ENCODE measurements at places on chromosomes 3 and 15.
A peak's percentile ranks its signal among the peaks of the same experiment; 100 is the strongest.

DNA sequence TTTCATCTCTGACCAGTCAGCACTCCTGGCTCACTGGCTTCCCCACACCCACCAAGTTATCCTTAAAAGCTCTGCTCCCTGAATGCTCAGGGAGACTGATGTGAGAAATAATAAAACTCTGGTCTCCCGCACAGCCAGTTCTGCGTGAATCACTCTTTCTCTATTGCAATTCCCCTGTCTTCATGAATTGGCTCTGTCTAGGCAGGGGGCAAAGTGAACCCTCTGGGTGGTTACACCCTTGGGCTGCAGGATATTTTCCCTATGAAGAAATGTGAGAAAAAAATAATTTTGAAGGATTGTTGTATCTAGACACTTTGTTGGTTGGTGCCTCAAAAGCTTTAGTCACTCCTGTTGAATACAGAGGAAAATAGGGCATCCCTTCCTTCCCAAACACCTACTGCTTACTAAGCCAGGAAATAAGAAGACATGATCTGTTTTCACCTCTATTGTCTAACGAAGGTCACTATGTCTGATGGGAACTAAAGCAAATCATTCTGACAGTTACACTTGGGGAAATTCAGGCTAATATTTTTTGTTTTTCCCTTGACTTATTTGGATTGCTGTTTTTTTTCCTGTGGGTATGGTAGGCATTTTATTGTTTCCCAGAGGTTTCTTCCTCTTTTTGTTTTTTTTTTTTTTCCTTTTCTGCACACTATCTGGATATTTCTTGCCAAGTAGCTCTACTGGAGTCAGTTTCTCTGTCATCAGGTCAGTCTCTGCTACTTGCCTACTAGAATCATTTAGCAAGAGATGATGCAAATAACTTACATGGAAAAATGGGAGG is 15.3 kb upstream of the TNFSF10 start:
- no peak for DNase-seq

- DNase-seq, result no peak
Observed at GRCh38 chr3:181176601-181177000, 187.1 kb upstream of the DNAJC19 start.

DNA sequence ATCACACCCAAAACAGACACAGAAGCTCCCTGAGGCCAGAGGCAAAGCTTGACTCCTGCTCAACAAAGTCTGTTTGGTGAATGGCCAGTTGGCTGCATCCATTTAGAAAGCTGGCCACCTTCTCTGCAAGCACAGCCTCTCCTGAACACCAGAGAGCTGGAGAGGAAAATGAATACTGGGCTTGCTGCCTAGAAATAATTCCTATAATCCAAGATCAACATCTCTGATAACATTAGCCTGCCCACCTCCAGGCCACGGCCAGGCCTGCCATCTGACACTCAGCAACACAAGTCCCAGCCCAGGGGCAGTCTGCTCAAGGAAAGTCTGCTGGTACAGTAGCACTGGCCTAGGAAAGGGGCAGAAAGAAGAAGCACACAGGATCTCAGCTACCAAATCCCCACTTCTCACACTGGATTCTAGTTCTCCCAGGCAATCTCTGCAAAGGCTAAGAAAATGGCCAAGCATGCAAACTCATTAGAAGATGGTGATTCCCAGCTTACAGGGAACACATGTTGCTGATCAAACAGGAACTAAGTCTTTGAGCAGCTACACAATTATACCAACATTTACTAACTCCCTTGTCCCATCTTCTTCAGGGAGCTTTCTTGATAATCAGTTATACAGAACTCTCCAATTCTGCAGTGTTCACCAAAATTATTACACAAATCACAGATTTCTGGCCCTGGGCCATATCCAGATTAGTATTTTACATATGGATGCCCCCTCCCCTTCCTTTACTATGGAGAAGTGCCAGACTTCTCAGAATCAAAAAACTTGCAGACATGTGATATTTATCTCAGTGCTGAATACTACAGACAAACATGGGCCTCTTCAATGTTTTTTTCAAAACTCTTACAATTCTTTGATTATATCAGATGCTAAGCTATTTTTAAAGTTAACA is 9.9 kb downstream of the TBC1D2B start:
- no peak for DNase-seq

DNA sequence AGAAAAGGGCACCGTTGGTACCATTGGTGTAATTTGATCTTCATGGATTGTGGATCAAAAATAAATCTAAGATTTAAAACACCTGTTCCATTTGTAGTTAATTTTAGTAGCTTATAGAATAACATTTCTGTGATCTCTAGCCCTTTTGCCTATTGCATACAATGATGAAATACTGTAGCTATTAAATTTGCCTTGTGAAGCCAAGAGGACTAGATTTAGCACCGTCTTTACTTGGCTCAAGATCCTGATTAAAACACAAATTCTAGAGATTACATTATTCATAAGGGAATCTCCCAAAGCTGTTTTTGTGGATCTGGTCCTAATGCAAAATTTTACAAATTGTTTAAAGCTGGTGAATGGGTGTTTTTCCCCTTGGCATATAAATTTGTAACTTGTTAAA is 8.2 kb downstream of the TBC1D23 start:
- DNase-seq, result no peak

GRCh38 chr3:178385280-178385952 is 150.8 kb upstream of the KCNMB2 start:
- DNase-seq, result peak; percentile 1

- no peak for DNase-seq
Observed at GRCh38 chr15:78538358-78538757, 1.9 kb upstream of the PSMA4 start.

DNA sequence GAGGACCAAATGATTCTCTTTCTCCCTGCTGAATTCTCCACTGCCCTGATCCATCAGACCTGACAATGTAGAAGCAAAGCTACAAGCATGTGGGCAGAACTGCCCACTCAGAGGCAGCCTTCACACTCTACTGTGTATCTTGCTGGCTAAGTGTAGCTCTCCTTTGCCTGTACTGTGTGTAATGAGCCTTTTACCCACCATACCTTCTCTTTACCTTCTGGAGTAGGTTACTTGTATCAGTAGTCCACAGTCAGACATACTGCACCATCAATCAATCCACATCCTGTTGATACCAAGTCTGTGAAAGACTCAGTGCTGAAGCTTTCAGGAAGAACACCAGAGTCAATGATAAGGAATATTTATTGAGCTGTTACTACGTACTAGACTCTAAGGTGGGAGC is 440.7 kb upstream of the ARHGEF26 start:
- no peak for DNase-seq

DNA sequence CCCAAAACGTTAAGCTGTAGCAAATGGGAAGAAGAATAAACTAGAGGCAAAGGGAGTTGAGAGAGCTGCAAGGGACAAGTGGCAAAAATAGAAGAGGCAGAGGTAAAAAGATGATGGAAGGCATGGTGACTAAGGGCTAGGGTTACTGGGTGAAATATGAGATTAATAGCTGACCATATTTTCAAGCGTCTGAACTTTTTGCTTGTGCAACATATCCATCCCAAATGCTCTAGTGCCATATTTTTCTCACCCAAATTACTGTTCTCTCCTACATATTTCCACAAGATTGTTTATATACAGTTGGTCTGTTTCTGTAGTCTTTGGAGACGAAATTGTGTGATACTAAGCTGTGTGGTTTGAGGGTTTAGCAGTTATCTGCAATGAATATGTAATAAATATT is 145.5 kb downstream of the GMNC start:
- no peak for DNase-seq

DNA sequence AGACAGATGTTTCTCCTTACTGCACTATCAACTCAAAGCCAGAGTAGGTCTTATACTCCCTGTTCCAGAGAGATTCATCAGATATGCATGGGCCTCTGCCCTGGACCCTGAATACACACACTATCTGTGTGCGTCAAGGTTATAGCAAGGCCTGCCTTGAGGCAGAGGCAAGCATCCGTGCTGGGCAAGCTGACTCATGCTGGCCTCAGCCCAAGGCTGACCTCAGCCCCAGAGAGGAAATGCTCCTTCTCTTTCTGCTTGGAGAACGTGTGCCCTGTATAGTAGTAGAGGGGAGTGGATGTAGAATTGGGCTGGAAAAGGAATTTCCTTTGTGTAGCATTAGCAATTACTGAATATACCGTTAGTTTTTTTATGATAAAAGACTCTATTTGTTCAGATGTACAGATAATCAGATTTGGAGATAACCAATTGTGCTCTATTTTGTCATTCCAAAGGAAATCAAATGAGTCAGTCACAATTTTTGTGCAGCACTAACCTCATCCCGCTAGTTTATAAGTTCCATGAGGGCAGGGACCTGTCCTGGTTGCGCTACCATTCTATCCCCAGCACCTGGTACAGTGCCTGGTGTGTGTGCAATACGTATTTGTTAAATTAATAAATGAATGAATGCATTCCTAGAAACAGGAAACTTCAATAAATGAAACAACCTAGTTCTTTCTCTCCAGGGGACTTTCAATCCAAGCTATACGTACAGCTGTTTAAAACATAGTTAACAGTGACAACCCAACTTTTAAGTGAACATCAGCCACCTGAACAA is 13.3 kb upstream of the PAQR9 start:
- DNase-seq, result no peak

- peak; percentile 63 for DNase-seq
Observed at GRCh38 chr15:41772720-41773331, 1.5 kb upstream of the MAPKBP1 start.

DNA sequence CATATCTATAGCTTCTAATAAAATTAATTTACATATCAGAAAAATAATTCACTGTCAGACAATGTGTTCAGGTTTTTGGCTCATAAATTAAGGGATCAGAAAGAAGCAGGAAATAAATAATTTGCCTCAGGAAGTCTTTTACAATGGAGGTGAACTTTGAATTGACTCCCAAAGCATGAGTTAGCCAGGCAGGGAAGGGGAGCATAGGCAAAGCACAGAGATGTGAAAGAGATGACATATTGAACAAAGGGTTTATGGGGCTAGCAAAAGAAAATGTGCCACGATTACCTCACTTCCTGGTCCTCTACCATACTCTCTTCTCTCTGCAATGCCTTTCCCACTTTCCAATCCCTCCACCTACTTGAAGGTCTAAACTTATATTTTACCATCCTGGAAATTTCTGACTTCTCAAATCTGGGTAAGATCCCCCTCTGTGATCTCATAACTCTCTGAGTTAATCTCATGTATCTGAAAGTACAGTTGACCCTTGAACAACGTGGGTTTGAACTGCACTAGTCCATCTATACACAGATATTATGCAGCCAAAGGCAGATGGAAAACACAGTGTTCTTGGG is 4.1 kb upstream of the HEXA start:
- no peak for DNase-seq

DNA sequence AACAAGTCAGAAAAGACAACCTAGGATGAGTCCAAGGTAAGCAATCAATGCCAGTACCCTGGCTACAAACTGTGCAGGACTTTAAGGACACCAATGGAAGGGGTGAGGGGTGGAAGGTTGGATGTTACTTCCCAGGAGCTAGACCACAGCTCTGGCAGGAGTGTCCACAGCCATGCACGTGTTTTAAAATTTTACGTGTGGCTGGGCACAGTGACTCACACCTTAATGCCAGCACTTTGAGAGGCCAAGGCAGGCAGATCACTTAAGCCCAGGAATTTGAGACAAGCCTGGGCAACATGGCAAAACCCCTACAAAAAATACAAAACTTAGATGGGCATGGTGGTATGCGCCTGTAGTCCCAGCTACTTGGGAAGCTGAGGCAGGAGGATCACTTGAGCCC is 14.7 kb upstream of the HDC start:
- DNase-seq, result no peak

DNA sequence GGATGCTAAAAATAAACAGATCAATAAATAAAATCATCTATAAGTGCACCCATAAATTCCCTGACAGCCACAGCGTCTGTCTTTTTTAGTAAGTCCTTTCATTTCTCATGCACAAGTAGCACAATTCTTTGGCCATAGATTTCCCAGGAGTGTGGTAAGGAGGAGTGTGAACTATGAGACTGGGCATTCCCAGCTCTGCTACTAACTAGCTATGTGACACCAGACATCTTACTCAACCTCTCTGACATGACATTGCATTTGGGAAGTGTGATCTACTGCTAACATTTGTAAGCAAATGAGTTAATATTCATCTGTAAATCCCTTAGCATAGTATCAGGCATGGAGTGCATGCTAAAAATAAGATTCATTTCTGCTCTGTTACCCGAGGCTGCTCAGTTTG is 301.7 kb downstream of the NTRK3 start:
- no peak for DNase-seq

- no peak for DNase-seq
Observed at GRCh38 chr15:88701561-88702095, 62.8 kb downstream of the ISG20 start.

GRCh38 chr3:72776-73175 is 123.8 kb upstream of the CHL1 start:
- no peak for DNase-seq

GRCh38 chr3:177220136-177220974 is 23.1 kb upstream of the TBL1XR1 start:
- no peak for DNase-seq

DNA sequence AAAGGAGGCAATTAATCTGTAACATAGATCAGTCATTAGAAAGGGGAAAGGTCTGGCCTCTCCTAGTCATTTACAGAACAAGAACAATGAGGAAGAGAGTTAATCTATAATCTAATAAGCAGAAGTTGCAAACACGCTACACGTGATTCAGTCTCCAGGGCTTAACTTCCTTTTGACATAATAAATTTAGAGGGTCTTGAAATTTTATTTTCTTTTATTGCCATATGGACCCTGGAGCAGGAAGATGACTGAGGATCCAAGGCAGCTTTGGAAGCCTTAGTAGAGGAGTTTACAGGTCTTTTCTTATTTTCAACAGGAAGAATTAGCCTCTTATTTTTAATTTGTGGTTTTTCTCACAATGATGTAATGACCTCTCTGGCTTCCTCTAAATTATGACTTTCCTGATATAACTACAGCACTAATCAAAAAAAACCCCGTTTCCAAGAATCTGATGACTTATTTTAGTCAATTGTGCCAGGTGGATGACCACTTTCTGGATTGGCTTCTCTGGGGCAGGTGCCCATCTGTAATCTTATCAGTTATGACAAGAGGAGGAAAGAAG is 32.2 kb downstream of the ADGRG7 start:
- no peak for DNase-seq

GRCh38 chr3:152436707-152437590 is 168.2 kb downstream of the MBNL1 start:
- no peak for DNase-seq

- DNase-seq, result no peak
Observed at GRCh38 chr3:14652-15051, 181.9 kb upstream of the CHL1 start.

- DNase-seq, result no peak
Observed at GRCh38 chr3:33775363-33775762, 23.1 kb upstream of the PDCD6IP start.

DNA sequence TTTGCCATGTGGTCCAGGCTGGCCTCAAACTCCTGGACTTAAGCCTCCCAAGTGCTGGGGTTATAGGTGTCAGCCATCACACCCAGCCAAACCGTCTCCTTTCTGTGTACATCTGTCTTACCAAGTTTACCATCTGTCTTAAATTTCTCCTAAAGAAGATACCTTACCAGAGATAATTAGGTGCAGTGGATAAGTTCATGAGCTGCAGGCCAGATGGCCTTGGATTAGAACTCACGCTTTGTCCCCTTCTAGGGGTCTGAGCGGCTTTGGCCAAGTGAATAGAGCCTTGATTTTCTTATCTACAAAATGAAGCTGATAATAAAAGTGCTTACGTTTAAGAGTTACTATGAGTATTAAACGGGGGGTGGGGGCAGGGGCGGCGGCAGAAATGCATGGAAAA is 103.9 kb downstream of the SUCLG2 start:
- no peak for DNase-seq

Measured in stimulated activated naive B cell treated with anti-CD40 and anti-IgM and Interleukin-4, amounts not matched to agents 10 μg/mL and 1 μg/mL and 100 μg/mL, for 72 hours (primary cell).